ENCODE measurements at places on chromosomes 5 and 9. TPM values are rescaled to one million over a fixed set of nuclear protein-coding genes. Genes with fewer than 3 reads are reported as not detected.

Gene ADAMTS6
- 0.61 TPM for total RNA-seq

Gene LRRTM2
- total RNA-seq = 0.20 TPM

Gene TAF1L
- total RNA-seq = not detected

Gene LCN1
- total RNA-seq = not detected

Gene ANGPTL2
- total RNA-seq = not detected

Gene RUSC2
- 1.8 TPM for total RNA-seq

Gene PTGS1
- 0.35 TPM for total RNA-seq

Gene ARHGEF39
- total RNA-seq = 1.1 TPM

Gene ACSL6
- total RNA-seq = 27.1 TPM

Gene MARCHF6
- total RNA-seq = 94.5 TPM

Gene CYLC2
- total RNA-seq = not detected

Gene FOXD4
- total RNA-seq = 0.16 TPM

Gene NADK2
- total RNA-seq = 19.5 TPM

Gene NKD2
- 0.58 TPM for total RNA-seq

Gene CTSV
- total RNA-seq = 0.14 TPM

Gene TNC
- 0.29 TPM for total RNA-seq

Gene SPATA31E1
- not detected for total RNA-seq

Gene KCNIP1
- total RNA-seq = not detected

Gene ADAMTS19
- not detected for total RNA-seq

Gene PCDHB2
- not detected for total RNA-seq

Gene C9orf152
- total RNA-seq = not detected

Gene PKD2L2
- not detected for total RNA-seq

Gene PCBD2
- 5.5 TPM for total RNA-seq

Gene PCDHA12
- total RNA-seq = not detected

Gene PCDHGA7
- total RNA-seq = 0.11 TPM

Gene PCDHGB1
- 0.13 TPM for total RNA-seq

Gene PAEP
- not detected for total RNA-seq

Gene ENC1
- total RNA-seq = 1.8 TPM

Gene GLDC
- 0.63 TPM for total RNA-seq

Gene MLANA
- total RNA-seq = not detected

Gene IFNB1
- not detected for total RNA-seq

Gene PCDHGC4
- total RNA-seq = not detected

Gene PTGER4
- 188 TPM for total RNA-seq

Gene SH3GL2
- total RNA-seq = not detected

Gene SPINK4
- total RNA-seq = not detected

Gene HK3
- total RNA-seq = not detected

Gene TMEM174
- total RNA-seq = not detected

Gene OTULINL
- total RNA-seq = 5.6 TPM

Gene PNPLA7
- total RNA-seq = 1.3 TPM

Gene SELENOP
- total RNA-seq = 0.66 TPM

Gene TMC1
- not detected for total RNA-seq

Gene SLC1A3
- 0.76 TPM for total RNA-seq

Gene SOHLH1
- not detected for total RNA-seq

Gene DIRAS2
- not detected for total RNA-seq

Gene PCDH1
- 0.05 TPM for total RNA-seq

Gene ARHGAP26
- 11.7 TPM for total RNA-seq
